ENCODE measurements at places on chromosomes 5 and 9.

- no peak for DNase-seq
These were observed 298.4 kb downstream of the PSAT1 start for GRCh38 chr9:78595200-78595945.

- DNase-seq, result no peak
These were observed 95.2 kb downstream of the C9orf50 start for GRCh38 chr9:129525656-129526196.

- DNase-seq, result no peak
These were observed 40.3 kb downstream of the SLC24A2 start for GRCh38 chr9:19748278-19749126.

- no peak for DNase-seq
These were observed 10.9 kb downstream of the ABL1 start for GRCh38 chr9:130845901-130846481.

GRCh38 chr9:93240891-93241334 lies 57.0 kb downstream of the WNK2 start:
- no peak for DNase-seq

GRCh38 chr9:127223810-127224177 lies 40.8 kb upstream of the GARNL3 start:
- no peak for DNase-seq

DNA sequence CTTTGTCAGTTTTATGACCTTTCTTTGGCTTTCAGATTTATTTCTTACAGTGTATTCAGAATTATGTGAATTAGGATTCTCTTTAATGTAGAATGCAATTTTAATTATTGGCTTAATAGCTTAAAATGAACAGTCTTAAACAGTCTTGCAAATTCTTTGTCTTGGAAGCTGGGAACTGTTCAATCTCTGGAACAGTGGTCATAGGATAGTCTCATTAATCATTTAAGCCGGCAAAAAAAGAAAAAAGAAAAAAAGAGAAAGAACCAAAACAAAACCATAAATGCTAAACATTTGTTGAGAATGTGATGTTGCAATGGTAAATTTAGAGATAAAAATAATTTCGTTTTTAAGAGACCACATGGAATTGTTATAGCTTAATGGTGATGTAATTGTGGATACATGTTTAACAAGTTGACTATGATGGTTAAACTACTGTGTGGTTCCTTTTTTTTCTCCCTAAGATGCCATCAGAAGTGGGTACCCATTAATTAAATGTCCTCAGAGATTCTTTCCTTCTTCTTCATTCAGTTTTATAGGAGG lies 61.6 kb downstream of the NNT start:
- DNase-seq, result no peak

GRCh38 chr9:137551264-137552021 lies at the start of gene MRPL41:
Gene MRPL41 (plus strand): TSS chr9:137551879. CDS start chr9:137552082, 203 bp downstream.
- peak; percentile 83 for DNase-seq

GRCh38 chr5:82158755-82159413 lies 119.3 kb downstream of the RPS23 start:
- no peak for DNase-seq

DNA sequence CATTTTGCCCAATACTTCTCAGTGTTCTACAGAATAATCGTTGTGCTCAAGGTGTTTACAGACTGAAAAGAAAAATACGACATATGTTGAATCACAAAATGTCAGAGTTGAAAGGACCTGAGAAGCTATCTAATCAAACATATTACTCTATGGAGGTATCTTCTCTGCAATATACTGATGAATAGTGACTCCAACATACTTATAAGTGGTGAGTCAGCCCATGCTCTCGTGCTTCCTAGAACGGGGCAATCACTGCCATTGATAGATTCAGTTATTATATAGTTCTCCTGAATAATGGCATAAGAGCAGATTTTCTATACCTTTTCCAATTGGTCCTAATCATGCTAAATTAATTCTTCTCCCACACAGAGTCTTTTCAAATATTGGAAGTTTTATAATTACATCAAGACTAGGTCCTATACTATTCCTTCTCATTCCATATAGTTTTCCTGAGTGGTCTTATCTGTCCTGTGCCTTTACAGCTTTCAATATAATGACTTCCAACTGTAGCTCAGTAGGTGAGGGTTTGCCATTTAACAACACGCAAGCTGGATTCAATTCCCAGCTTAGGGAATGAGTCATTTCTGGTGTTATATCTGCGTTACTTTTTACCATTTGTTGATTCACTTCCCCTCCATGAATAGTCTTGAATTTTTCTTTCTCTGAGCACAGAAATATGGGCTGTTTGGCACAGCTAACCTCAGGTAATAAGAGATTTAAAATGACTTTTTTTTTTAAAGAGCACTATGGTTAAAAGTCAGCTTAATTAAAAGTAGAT lies 81.1 kb downstream of the PLK2 start:
- no peak for DNase-seq

GRCh38 chr9:81497091-81497490 lies 192.3 kb downstream of the TLE1 start:
- DNase-seq, result no peak

DNA sequence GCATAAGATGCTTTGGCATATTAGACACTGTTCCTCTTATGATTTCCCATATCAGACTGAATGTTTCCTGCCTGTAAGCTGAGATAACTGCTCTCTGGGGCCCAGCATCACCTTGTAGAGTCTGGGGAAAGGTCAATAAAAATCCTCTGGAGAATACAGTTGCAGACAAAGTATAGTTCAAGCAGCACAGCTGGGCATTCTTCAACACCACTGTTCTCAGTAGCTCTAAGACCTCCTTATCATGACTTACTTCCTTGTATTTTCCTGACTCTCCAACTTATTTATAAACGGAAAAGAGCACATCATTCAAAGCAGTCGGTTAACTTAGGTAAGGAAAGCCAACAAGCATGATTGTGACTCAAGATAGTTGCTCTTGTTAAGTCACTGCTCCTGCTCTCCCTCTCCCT lies 208.7 kb upstream of the RASEF start:
- DNase-seq, result no peak

- no peak for DNase-seq
These were observed 499.3 kb upstream of the ADAMTS16 start for GRCh38 chr5:4640795-4641194.

DNA sequence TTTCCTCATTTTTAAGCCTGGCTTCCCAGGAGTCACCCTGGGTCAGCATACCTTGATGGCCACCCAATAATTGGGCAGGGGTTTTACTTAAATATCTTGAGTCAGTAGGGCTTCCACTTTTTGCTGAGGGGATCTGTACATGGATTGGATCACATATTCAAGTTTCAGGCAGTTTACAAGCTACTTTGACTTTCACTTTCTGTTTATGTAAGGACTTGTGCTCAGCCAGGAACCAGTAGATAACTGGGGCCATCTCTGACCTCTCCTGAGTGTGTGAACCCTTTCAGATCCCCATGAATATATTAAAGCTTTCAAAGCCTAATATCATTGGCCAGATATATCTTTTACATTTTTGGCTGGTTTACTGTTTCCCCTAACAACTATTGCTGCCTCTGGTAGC lies 45.1 kb downstream of the SLCO6A1 start:
- no peak for DNase-seq

DNA sequence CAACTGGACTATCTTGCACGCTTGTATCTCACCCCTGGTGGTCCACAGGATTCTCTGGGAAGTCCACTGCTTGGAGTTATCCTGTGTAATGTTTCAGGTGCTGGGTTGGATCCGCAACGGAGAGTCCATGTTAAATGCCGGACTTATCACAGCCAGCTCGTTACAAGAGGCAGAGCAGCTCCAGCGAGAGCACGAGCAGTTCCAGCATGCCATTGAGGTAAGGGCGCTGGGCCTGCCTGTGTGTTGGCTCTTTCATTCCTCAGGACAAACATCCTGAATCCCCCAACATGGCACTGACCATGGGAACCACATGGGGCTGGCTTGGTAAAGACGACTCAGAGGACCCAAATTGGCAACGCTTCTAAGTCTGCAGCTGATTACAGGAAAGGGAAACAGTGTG lies 214.8 kb upstream of the OTULINL start:
- DNase-seq, result no peak

GRCh38 chr5:71482132-71482531 lies 26.7 kb downstream of the BDP1 start:
- DNase-seq, result no peak

GRCh38 chr9:33465596-33466564 lies 7.8 kb downstream of the NOL6 start:
- no peak for DNase-seq

DNA sequence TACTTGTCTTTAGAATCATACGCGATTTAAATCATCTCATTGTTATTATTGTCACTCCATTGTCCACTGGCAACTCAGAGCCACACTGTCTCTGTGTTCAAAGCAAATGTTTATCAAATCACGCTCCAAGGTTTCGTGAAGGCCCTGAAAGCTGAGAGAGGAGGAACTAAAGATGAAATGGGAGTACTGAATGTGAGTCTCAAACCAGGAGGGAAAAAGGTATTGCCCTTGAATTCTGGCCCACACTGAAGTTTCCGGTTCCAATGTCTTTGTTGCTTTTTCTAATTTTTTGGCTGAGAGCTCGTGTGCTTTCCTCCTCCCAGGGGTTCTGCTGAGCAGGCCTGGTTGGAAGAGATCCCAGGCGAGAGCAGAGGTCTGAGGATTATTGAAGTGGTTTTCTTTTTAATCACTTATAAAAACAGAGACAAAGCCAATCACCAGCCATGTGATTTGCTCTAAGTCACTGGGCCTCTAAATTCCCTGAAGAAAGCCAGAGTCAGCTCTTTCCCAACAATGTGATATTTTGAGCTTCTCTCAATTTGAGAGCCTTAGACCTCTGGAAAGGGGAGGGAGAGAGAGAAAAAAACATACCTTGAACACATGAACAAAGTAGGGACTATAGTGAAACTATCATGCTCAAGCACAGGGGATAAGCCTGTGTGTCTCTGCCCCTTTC lies 420.8 kb upstream of the GRAMD2B start:
- no peak for DNase-seq

DNA sequence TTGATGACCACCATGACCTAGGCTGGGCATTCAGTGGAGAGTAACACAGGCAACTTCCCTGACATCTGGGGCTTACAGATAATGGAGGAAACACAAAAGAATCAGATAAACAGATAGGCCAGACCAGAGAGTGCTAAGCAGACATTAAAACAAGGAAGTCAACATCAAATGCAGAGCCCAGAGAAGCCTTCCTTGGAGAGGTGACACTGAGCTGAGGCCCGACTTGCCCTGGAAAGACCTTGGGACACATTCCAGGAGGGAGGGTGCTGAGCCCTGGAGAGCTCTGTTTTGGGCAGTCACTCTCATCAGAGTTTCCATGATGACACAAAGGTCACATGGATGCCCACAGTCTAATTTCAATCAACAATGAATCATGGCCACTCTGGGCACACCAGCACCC lies 31.9 kb upstream of the C5orf58 start:
- no peak for DNase-seq

- DNase-seq, result no peak
These were observed 66.6 kb upstream of the NR3C1 start for GRCh38 chr5:143470120-143470519.

GRCh38 chr9:114906922-114907571 lies 23.3 kb downstream of the TNFSF8 start:
- DNase-seq, result no peak

GRCh38 chr9:127224883-127225739 lies 39.5 kb upstream of the GARNL3 start:
- DNase-seq, result peak; percentile 88

- DNase-seq, result no peak
These were observed 10.1 kb downstream of the PHF2 start for GRCh38 chr9:93586290-93587057.

- no peak for DNase-seq
These were observed 7.5 kb downstream of the DENND1A start for GRCh38 chr9:123922431-123922830.

GRCh38 chr9:87580941-87581438 lies 83.3 kb downstream of the DAPK1 start:
- DNase-seq, result no peak

- no peak for DNase-seq
These were observed 206.2 kb downstream of the SLCO4C1 start for GRCh38 chr5:102089883-102090282.

DNA sequence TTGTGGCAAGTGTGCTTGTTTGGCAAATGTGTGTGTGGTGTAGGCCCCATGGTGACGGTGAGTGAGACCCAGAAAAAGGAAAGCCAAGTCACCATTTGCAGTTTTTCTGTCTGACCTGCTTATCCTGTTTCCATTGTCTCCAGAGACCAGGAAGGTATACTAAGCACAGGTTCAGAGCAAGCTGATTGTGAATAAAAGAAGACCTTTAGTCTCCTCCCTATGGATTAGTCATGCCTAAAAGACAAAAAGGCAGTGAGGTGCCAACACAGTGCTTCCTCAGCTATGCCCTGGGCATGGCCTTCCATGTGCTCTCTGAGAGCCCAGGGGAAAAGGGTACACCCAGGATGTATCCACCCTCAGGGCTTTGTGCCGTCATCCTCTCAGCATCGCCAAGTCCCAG lies 49.2 kb upstream of the SHOC1 start:
- no peak for DNase-seq

- no peak for DNase-seq
These were observed 1.7 kb upstream of the PTPN3 start for GRCh38 chr9:109499631-109500410.

DNA sequence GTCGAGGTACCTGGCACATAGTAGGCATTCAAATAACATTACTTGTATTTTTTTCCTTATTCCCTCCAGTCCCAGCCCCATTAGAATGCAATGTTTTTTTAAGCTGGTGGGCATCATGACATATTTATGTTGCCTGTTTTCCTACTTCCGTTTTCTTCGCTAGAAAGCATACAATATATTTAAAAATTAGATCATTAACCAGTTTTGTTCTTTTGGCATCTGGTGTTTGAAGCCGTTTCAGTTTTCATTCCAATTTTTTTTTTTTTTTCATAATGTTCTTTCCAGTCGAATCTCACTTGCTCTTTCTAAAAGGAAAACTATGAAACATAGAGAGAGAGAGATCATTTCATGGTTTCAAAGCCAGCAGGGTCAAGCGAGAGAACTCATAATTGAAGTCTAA lies 228.3 kb upstream of the C9orf72 start:
- DNase-seq, result no peak

DNA sequence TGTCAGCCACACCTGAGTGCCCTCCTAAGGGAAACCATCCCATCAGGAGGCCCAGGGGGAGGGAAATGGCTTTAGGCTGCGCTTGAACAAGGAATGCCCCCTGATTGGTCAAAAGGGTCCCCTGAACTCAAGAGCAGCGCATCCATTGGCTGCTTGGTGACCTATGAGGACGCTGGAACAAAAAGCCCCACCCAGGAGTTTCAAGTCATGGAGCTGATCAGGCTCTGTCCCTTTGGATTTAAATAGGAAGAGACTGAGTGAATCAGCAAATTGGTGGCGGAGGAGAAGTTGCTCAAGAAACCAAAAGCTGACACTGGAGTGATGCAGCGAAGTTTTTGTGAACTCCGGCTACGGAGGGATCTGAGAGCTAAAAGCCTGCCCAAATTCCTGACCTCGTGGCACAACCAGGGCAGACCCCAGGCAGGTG lies 66.7 kb downstream of the SMIM23 start:
- DNase-seq, result no peak

All from stimulated activated CD8-positive, alpha-beta memory T cell treated with anti-CD3 and anti-CD28 coated beads, Interleukin-4, amount 100 ng/mL, for 24 hours (primary cell).